ENCODE measurements at places on chromosomes 12 and 14.

GRCh38 chr12:115199831-115200230 lies 515.9 kb upstream of the TBX3 start:
- no peak for DNase-seq

- DNase-seq: no peak
These were observed 47.7 kb downstream of the SERPINA3 start for GRCh38 chr14:94659901-94660300.

DNA sequence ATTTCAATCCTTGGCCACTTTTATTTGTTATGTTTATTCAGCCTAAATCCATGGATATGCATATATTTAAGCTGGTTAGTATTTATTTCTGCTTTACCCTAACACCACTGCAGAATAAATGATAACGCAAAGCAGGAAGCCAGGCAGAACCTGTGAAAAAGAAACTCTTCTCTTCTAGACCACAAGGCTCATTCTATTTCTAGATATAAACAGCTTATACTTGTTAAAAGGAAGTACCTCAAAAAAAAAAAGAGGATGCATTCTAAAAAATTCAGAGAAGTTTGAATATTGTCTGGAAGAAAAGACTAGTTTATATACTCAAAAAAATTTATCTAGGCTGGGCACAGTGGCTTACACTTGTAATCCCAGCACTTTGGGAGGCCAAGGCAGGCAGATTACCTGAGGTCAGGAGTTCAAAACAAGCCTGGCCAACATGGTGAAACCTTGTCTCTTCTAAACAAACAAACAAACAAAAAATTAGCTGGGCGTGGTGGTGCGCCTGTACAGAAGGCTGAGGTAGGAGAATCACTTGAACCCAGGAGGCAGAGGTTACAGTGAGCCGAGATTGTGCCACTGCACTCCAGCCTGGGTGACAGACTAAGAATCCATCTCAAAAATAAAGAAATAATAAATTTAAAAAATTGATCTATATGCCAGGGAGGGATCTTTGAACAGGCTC lies 55.8 kb downstream of the GALNT4 start:
- no peak for DNase-seq

DNA sequence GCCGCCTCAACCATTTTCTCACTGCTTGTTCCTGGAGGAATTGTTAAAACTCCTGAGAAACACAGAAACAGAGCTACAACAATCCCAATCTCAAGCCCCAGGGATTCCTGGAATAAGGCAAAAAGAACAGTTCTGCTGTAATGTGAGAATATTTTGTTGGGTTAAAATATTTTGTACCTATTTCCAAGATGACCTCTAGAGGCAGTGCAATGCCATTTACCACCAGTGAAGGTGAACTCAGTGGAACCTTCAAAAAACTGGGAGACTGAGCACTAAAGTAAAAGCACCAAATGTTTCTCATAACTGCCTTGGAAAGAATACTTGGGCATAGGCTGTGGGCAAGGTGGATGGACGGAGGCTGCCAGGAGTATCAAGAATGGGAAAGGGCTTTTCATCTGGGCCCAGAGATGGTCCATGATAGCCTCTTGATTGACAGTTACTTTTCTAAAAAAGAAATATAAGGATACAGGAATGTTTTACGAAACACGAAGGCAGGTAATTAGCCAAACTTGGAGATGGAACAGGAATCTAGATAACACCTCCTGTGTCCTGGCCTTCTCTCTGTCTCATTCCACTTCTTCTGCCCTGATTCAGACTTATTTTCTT lies 334.0 kb upstream of the FLRT2 start:
- DNase-seq: no peak

GRCh38 chr12:14240873-14241220 lies 124.6 kb upstream of the ATF7IP start:
- no peak for DNase-seq

- no peak for DNase-seq
These were observed 38.9 kb downstream of the RASSF8 start for GRCh38 chr12:25997201-25997963.

GRCh38 chr12:19316425-19316824 lies 122.9 kb upstream of the AEBP2 start:
- no peak for DNase-seq

DNA sequence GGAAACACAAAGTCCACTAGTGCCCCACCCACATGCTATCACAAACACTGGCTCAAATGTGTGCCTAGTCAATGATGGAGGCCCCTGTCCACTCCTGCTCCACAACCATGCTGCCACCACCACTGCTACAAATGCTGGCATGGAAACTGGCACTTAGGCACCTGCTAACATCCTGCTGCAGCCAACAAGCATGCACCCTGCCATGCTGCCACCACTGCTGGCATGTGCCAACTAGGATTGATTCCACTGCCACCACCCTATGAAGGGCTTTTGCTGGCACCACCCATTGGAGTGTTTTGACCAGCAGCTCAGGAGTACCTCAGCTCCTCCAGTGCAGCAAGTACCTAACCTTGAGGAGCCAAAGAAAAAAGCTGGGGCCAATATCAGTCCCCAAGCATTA lies 236.6 kb downstream of the CCDC59 start:
- no peak for DNase-seq

DNA sequence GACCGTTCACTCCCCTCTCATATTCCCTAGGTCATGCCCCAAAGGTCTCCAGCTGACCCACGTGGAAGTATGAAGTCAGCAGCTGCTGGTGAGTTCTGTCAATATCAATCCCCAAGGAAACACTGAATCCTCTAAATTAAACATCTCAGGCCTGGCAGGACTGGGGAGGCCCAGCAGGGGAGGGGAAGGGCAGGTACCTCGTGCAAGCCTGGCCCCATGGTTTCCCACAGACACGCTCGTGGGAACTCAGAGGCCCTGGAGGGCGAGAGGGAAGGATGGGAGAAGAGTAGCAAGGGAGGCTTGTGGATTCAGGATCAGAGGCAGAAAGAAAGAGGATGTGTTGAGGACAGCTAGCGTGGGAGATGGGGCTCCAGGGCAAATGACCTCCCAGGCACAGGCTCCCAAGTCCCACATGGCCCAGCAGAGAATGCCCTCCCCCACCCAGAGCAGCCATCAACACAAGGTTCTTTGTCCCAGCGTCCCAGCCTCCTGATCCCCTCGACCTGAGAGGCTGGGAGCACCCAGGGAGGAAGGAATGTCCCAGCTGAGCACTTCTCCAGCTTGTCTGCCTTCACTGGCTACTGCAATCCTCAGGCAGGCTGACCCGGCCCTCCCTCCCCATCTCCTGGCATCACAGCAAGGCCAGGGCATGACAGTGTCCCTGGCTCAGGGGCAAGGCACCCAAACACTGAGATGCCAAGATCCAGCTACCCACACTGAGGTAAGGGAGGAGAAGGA lies 20.1 kb upstream of the RPLP0 start:
- no peak for DNase-seq

- DNase-seq: no peak
These were observed 15.9 kb downstream of the FAIM2 start for GRCh38 chr12:49887536-49888401.

- no peak for DNase-seq
These were observed 8.1 kb downstream of the KRT18 start for GRCh38 chr12:52956987-52957386.

DNA sequence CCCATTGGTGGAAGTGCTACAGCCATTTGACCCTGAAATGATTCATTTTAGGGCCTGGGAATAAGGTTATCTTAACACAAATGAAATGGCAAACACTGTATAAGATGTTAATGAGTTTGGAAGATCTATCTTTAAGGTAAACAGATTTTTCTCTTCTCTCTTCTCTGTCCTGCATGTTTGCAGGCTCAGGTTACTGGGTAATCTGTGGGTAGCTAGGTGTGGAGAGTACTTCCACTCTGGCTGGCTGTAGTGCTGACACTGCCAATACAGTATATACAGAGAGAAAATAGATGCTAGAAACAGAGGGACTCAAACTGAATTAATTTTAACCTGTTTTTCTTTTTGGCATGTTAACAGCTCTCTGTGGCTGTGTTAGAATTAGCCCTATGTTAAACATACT lies 84.6 kb downstream of the SLC38A6 start:
- no peak for DNase-seq

DNA sequence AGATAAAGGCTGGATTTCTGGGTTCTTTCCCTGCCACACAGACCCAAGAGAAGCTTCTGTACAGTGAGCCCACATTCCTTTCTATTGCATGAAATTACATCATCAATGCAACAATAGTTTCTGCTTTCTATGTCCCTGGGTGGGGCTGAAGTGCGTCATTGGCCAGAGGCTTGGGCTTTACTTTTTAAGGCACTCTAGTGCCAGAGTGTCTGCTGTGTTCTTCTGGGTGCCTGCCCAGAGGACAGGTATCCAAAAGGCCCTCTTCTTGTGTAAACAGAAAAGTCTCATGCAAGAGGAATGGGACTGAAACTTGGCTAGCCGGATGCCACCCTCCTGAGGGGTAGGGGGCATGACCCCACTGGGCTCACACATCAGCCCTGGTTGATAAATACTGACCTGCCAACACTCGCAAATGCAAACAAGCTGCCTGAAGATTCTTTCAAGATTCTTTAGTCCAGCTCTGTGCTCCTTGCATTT lies 5.9 kb downstream of the KRT86 start:
- no peak for DNase-seq

DNA sequence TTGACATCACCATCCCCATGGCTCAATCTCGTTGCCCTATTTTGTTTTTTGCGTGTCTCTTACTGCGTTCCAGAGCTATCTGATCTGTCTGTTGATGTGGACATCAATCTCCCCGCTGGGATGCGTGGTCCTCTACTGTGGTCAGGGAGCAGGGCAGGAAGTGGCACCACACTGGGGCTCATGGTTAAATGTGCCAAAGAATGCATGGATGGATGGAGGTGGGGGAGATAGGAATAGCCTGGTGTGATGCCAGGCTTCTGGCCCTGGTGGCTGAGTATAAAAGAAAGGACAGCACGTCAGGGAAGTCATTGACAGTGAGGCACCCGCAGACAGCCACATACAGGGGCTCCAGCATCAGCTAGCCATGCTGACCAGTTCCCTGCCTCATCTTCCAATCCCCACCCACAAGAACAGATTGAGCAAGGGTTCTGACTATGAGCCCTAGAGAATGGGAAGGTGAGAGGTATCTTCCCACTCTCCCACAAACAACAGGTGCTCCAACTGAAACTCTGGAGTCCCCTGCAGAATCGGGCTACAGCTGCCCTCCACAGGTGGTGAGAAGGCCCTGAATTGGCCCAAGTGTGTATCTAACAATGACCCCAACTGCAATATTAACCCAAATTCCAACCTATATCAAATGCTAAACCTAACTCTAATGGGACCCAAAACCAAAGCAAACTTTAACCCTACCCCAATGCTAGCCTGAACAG lies 2.7 kb upstream of the BEGAIN start:
- DNase-seq: no peak

DNA sequence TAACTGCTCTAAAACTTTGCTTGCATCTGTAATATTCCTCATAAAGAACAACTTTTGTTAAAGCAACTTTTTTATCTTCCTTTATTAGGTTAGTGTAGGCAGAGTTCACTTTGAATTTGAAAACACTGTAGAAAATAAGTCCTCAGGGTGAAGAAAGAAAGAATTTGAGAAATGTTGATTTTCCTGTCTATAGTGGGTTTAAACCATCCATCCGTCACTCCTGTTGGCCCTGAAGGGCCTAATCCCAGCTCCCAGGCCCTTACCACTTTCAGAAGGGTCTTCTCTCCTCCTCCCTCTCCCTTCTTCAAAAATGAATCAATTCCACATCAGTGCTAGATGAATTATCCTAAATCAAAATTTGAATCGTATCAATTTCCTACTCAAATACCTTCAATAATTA lies 4.9 kb upstream of the SLC2A3 start:
- DNase-seq: no peak

Measured in stimulated activated CD8-positive, alpha-beta memory T cell treated with anti-CD3 and anti-CD28 coated beads, Interleukin-2, amount 100 ng/mL, for 48 hours (primary cell).